ENCODE measurements at places on chromosomes 1 and 21.

GRCh38 chr1:229070168-229070567, 200.7 kb upstream of the RAB4A start:
- no peak for DNase-seq

DNA sequence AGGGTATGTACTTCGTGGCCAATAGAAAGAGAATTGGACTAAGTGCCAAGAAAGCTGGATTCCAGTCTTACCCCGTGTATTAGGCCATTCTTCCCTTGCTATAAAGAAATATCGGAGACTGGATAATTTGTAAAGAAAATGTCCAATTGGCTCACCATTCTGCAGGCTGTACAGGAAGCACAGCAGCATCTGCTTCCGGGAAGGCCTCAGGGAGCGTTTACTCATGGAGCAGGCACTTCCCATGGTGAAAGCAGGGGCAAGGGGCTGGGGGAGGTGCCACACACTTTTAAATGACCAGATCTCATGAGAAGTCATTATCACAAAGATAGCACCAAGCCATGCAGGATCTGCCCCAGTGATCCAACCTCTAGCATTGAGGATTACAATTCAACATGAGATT, 7.8 kb upstream of the AMIGO1 start:
- no peak for DNase-seq

DNA sequence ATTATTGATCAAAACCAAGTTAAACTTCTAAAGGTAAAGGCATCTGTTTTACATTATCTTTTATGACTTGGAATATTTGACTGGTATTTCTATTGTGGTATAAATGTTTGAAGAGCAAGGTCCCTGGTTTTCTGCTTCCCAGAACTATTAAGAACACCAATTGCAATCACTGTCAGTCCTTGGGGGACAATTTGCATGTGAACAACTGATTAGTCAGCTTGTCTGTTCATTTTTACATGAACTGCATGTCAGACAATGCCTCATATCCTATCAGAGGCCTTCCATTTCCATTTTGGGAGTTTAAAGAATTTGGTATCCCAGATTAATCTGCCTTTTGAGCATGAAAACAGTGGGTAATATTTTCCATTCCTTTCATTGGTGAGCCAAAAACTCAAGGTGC, 654.9 kb upstream of the USP24 start:
- no peak for DNase-seq

GRCh38 chr1:105137543-105138457, 1388.1 kb downstream of the AMY1C start:
- no peak for DNase-seq
